ENCODE measurements at places on chromosomes 3 and 15.

DNA sequence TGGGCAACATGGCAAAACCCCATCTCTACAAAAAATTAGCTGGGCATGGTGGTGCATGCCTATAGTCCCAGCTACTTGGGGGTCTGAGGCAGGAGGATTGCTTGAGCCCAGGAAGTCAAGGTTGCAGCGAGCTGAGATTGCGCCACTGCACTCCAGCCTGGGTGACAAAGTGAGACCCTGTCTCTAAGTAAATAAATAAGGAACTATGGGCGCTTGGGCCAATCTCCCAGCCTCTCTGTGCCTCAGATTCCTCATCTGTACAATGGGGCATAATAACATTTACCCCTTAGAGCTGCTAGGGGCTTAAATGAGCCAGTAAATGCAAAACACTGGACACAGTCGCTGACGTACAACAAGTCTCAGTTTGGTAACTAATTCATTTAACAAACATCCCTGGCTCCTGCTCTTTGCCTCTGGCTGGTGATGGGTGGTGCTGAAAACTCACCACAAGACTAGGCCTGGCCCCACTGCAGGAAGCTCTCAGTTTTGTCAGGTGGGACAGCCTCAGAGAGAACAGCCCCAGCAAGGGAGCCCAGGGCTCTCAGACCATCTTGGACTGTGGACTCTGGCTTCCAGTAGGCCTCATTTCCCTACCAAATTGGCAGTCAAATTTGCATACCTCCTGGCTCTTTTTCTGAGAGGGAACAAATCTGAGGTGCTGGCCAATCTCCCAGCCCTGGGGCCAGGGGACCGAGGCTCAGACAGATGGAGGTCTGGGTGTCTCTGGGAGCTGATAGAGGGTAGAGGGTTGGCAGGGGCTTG lies 6.4 kb upstream of the TBC1D2B start:
- no peak for DNase-seq

DNA sequence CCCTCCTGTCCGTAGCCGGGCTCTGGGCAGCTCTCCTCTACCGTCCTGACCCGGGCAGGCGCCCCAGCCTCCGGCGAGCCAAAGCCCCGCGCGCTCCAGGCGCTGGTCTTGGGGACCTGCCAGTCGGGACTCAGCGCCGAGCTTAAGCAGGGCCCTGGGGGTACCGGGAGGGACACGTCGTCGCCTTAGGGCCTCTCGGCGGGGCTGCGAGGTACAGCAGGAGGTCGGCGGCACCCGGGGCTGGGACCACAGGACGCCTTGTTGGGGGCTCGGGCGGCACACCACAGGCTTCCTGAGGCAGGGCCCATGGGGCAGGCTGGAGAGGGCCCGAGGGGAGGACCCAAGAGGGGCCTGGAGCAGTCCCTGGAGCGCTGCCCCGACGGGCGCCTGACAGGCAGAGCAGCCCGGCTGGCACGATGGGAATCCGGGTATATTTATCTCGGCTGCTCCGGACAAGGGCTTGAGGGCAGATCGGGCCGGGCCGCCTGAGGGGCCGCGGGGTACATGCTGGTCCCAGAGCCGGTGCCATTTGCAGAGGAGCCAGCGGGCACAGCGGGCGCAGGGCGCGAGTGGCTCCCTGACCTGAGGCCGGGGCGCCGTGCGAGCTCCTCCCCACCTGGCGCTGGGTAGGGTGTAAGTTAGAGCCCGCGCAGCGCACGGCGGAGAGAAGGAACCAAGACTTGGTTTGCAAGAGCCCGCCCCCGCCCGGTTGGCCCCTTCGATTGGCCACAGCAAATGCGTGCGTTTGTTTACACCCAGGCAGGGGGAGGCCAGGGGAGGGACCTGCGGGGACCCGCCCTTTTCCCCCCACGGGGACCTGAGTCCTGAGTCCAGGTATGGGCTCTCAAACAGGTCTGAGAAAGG lies 574 bp downstream of the SLC38A3 start:
- DNase-seq = no peak

DNA sequence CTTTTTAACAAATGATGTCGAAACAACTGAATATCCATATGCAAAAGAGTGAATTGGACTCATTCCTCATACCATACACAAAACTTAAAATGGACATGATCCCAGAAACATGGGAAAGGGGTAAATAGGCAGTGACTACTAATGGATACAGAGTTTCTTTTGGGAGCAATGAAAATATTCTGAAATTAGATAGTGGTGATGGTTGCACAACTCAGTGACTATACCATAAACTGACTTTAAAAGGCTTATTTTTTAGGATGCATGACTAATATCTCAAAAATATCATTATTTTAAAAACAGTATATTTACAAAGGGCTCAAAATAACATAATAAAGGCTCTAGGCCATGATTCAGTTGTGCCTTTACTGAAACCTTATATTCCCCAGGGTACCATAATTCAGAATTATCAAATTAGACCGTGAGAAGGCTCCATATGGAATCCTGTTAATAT lies 16.3 kb upstream of the ATP13A3 start:
- no peak for DNase-seq

DNA sequence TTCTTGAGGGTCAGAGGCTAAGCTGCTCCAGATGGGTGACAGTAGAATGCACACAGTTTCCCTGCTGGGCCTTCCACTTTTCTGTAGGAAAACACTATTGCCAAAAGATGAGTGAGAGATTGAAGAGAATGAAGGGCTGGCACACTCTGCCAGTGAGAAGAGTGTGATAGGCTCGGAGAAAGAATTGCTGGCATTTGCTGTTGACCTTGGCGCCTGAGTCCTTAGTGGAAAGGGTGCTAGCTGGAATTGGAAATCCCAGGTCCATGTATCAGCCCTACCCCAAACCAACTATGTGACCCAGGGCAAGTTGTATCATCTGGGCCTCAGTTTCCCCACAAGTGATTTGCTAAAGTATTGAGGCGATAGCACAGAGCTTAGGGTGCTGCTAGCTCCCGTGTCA lies 60.1 kb upstream of the DCLK3 start:
- no peak for DNase-seq

- DNase-seq = no peak
These were observed 150.4 kb upstream of the BFSP2 start for GRCh38 chr3:133249490-133249889.

GRCh38 chr3:4310971-4311370 lies 7.8 kb downstream of the SETMAR start:
- peak; percentile 59 for DNase-seq

GRCh38 chr3:141972399-141972798 lies 96.0 kb downstream of the ATP1B3 start:
- no peak for DNase-seq

- DNase-seq = no peak
These were observed 263.4 kb upstream of the WNT5A start for GRCh38 chr3:55750525-55750924.

DNA sequence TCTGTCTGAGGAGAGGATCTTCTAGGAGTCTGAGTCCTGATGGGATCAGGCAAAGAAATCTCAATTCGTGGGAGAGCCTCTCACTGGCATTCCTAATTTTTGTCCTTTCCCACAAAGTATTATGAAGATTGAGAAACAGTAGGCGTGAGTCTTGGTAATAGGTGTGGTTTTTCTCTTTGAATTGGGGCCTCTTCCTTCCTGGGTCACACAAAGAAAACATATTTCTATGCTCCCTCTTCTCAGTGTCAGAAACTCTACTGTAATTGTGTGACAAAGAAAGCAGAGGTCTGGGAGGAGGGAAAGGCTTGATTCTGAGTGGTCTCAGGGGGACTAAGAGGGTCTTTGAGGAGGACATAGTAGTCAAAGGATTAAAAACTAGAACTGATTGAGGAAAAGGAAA lies 6.0 kb downstream of the GABRR3 start:
- no peak for DNase-seq

DNA sequence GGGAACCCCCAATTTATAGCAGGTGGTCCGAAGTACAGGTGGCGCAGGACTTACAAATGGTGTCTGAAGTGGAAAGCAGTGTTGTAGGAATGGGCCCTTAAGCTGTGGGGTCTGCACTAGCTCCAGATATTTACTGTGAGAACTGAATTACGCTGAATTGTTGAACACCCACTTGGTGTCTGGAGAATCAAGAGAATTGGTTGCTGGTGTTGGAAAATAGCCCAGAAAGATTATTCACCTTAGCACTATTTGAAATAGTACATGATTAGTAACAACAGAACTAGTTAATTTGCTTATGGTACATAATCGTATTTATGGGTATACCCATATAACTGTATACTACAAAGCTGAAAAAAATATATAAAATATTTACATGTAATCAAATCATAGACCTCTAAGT lies 64.8 kb downstream of the ADAM10 start:
- DNase-seq = no peak

- no peak for DNase-seq
These were observed 52.0 kb upstream of the CORO2B start for GRCh38 chr15:68526784-68527183.

- DNase-seq = no peak
These were observed 76.8 kb downstream of the IMPG2 start for GRCh38 chr3:101243285-101244211.

- DNase-seq = no peak
These were observed 152.7 kb downstream of the IL20RB start for GRCh38 chr3:137110392-137110996.

DNA sequence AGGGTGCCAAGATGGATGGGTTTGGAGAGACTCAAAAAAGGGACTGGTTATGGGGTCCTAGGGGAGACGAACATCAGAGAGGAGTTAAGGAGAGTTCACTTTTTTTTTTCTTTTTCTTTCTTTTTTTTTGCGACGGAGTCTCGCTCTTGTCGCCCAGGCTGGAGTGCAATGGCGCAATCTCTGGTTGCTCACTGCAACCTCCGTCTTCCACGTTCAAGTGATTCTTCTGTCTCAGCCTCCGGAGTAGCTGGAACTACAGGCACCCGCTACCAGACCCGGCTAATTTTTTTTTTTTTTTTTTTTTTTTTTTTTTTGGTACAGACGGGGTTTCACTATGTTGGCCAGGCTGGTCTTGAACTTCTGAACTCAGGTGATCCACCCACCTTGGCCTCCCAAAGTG lies 1.2 kb downstream of the SPINT1 start:
- no peak for DNase-seq
